Motor neuron (in vitro differentiated cells): ENCODE measurements at places on chromosomes 13 and 19.
A peak's percentile ranks its signal among the peaks of the same experiment; 100 is the strongest.

- no peak for ATAC-seq
Observed at GRCh38 chr13:30313311-30313710, 6.0 kb upstream of the KATNAL1 start.

DNA sequence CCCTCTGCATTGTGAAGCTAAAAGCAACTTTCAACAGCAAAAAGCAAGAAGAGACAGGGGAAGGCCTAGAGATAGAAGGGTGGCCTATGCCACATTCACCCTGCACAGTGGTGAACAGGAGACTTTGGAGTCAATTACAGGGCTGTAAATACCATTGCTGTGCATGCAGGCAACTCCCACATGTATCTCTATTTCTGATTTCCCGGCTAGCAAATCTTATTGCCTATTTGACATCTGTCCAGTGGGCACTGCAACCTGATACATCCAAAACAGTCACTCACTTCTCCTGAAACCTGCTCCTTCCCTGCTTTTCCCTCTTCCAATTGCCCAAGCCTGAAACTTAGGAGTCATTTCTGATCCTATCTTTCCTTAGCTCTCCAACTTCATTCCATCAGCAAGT, 13.4 kb downstream of the RUBCNL start:
- ATAC-seq = no peak

GRCh38 chr19:17679526-17680229, 8.5 kb downstream of the UNC13A start:
- peak; percentile 24 for ATAC-seq

DNA sequence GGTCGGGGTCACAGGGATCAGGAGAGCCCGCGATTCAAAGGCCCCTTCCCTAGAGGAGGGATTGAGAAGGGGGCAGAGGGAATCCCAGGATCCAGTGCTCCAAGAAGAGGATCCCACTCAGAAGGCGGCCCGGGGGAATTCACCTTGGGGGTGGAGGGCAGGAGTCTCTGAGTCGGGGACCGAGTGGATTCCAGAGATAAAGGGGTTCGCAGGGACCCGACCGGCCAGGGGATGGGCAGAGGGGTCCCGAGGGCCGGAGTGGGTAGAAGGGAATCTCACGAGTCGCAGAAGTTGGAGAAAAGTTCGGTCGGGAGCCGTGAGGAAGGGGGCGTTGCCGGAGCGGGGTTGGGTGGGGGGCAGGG, 261 bp downstream of the PRKD2 start:
- no peak for ATAC-seq

GRCh38 chr13:32432856-32433255, 4.9 kb upstream of the N4BP2L1 start:
- ATAC-seq = no peak

GRCh38 chr13:27183561-27184147, 12.0 kb upstream of the USP12 start:
- ATAC-seq = no peak

DNA sequence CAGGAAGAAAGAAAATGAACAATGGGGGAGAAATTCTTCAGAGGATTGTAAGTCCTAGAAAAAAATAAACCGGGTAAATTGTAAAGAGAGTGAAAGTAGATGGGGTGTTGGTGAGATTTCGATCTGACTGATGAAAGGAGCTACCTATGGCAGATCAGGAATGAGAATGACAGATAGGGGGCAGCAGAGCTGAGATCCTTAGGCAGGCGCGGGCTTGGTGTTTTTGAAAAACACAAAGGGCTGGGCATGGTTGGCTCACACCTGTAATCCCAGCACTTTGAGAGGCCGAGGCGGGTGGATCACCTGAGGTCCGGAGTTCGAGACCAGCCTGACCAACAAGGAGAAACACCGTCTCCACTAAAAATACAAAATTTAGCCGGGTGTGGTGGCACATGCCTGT, 1468.6 kb upstream of the SLC10A2 start:
- no peak for ATAC-seq

- no peak for ATAC-seq
Observed at GRCh38 chr19:902093-902370, 8.7 kb downstream of the RNU6-9 start.

DNA sequence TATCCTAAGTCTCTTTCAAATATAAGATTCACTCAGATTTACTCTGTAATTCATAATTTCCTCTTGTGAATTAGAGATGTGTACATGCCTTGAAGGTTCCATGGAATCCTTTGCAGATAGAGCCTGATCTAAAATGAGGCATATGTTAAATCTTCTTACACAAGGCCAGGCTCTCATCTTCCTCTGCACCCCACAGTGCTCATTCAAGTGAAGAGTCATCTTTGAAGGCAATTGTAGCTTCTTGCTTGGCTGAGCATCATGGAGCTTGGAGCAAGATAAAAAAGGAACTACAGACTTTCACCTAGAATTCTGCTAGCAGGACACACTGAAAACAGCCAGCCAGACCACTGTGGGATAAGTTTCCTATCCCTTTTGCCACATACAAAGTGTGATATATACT, 566.4 kb downstream of the PCDH9 start:
- ATAC-seq = no peak

DNA sequence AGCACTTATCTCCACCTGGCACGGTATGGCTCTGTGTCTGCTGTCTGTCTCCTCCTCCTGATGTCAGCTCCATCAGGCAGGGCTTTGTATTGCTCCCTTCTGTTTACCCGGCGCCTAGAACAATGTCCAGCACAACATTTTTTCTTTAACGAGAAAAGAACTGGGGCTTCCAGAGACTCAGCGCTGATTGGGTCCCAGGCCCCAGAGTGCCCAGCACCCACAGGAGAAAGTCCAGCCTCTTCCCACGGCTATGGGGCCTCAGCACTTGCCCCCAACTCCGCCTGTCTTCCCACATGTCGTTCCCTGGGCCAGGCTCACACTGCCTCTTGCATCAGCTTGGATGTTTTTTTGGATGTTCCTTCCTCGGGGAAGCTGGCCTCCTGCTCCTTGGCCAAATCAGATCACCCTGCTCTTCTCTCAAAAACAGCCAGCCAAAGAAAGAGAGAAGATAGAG, 6.9 kb downstream of the MYPOP start:
- no peak for ATAC-seq

- ATAC-seq = no peak
Observed at GRCh38 chr13:104008541-104009435, 942.6 kb upstream of the SLC10A2 start.

GRCh38 chr13:89852570-89852969, 1494.9 kb upstream of the MIR17HG start:
- peak; percentile 23 for ATAC-seq

GRCh38 chr19:28290963-28291657, 921.8 kb downstream of the UQCRFS1 start:
- no peak for ATAC-seq

GRCh38 chr13:51444922-51445321, 7.9 kb downstream of the INTS6 start:
- no peak for ATAC-seq

GRCh38 chr13:73338389-73338788, 279.6 kb downstream of the KLF5 start:
- no peak for ATAC-seq

DNA sequence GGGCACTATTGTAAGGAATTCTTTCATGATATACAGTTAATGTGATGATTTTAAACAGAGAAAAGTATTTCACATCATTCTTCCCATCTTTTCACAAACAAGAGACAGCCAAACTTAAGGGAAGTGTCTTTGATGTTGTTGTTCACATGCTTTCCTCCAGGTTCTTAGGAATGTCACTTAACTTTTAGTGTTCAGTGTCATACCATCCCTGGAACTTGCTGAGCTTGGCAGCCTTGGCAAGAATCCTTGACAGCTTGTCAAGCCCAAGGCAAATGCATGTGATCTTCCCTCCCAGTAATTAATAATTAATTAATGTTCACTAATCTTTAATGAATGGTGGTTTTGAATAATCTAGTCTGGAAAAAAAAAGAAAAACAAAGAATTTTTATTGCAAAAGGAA, 727.9 kb upstream of the PRR20A start:
- ATAC-seq = no peak

DNA sequence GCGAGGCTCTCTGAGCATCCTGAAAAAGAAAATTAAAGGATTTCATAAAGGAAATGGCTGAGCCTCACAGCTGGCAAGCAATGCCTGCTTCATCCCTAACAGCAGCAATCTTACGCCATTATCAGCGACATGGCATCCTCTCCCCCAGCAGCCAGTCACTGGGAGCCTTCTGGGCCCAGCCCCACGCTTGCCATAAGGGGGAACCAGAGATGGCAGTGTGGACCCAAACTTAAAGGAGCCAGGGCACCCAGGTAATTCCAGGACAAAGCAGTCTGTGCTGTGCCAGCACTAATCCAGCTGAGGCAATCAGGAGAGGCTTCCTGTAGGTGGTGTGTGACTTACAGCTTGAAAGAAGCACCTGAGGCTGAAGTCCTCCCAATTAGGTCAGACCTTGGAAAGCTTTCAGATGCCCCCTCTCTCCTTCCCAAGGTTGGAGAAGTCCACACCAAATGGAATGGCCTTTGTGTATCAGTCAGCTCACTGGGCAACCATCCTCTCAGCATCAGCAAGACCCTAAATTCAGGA, 10.3 kb downstream of the VSTM2B start:
- ATAC-seq = no peak

DNA sequence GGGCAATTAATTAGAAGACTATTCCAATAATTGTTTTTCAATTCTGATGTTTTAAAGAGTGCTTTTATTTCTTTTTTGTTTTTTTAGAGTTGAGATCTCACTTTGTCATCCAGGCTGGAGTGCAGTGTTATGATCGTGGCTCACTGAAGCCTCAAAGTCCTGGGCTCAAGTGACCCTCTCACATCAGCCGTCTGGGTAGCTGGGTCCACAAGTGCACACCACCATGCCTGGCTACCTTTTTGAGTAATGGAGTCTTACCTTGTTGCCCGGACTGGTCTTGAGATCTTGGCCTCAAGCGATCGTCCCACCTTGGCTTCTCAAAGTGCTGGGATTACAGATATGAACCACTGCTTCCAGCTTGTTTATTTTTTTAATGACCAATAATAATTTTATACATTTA, 207.8 kb downstream of the NDFIP2 start:
- ATAC-seq = no peak

- ATAC-seq = no peak
Observed at GRCh38 chr19:10975374-10976130, 14.7 kb downstream of the SMARCA4 start.

DNA sequence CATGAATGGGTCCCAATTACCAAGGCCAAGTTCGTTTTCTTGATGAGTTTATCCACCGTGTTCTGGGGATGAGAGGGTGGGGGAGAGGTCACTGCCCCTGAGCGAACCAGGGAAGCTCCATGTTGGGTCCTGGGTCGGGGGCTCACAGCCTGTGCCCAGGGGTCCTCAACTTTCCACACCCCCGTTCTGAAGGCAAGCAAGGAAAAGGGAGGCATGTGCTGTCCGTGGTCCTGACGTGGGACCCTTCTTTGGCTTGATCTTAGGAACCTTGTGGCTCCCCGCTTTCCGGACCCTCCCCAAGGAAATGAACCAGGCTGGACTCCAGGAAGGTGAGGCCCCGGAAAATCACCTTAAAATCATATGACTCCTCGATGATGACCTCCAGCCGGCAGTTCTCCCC, 18.2 kb upstream of the MEIS3 start:
- no peak for ATAC-seq

- no peak for ATAC-seq
Observed at GRCh38 chr13:95485518-95486144, 66.9 kb upstream of the CLDN10 start.

DNA sequence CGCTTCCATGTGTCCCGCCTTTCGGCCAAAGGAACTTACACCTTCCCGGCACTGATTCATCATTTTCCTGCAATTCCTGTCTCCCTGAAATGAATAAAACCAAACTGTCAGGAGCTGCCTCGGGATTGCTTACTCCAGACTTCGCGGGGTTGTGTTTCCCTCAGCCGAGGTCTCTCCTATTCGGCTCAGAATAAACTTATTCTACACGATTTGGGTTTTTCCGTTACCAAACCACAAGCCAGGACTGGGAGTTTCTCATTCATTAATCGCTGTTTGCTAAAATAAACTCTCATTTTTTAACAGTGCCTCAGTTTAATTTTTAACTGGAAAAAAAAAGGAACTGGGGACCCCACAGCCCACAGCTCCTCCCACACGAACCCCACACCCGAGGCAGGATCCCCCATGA, 667 bp downstream of the ZNF878 start:
- no peak for ATAC-seq

GRCh38 chr19:39205449-39205764, 1.3 kb upstream of the SYCN start:
- no peak for ATAC-seq

DNA sequence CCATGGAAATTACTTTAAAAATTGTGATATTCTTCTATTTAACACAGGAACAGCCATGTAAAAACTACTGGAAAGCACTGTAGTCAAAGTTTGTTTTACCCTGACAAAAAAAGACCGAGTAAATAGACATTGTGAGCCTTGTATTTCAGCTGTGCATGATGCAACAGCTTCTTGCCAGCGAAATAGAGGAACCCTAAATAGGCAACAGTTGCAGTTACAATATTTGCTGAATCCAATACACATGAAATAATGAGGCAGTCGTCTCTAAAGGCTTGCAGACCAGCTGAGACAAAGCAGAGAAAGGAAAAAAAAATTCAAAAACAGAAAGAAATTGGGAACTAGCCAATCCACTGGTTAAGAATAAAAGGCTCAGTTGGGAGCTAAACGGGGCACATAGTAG, 1001.1 kb downstream of the OLFM4 start:
- ATAC-seq = no peak

- no peak for ATAC-seq
Observed at GRCh38 chr13:35356572-35356971, 119.9 kb downstream of the MAB21L1 start.

GRCh38 chr13:110268061-110268460, 38.9 kb downstream of the COL4A1 start:
- no peak for ATAC-seq

- ATAC-seq = no peak
Observed at GRCh38 chr13:60794751-60795150, 397.7 kb downstream of the TDRD3 start.

DNA sequence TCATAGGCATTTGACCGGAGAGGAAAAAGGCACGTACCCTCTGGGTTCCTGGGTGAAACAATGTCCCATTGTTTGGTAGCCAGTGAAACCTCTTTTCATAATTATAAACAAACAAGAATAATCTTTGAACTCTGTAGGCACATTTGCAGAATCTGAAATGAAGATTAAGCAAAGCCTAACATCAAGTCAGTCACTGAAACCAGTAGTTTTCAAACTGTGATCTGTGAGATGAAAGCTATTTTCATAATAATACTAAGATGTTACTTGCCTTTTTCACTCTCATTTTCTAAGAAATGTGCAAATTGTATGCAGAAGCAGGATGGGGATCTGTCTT, 105.4 kb downstream of the WDFY2 start:
- ATAC-seq = no peak

GRCh38 chr13:111614009-111614408, 293.6 kb downstream of the TEX29 start:
- ATAC-seq = no peak
